ENCODE measurements at places on chromosomes 16 and 17. TPM values are rescaled to one million over a fixed set of nuclear protein-coding genes. Genes with fewer than 3 reads are reported as not detected.

Gene PPP1R27
- total RNA-seq = not detected

Gene NLRC3
- 4.4 TPM for total RNA-seq

Gene TBC1D3I
- not detected for total RNA-seq

Gene ULK2
- 22.7 TPM for total RNA-seq

Gene STAT3
- 267 TPM for total RNA-seq

Gene KCNJ2
- total RNA-seq = 6.7 TPM

Gene RAI1
- 41.6 TPM for total RNA-seq

Gene MT1F
- total RNA-seq = 30.9 TPM

Gene AXIN2
- total RNA-seq = 127 TPM

Gene PGP
- total RNA-seq = 3.8 TPM

Gene MYOCD
- total RNA-seq = 5.2 TPM

DNA sequence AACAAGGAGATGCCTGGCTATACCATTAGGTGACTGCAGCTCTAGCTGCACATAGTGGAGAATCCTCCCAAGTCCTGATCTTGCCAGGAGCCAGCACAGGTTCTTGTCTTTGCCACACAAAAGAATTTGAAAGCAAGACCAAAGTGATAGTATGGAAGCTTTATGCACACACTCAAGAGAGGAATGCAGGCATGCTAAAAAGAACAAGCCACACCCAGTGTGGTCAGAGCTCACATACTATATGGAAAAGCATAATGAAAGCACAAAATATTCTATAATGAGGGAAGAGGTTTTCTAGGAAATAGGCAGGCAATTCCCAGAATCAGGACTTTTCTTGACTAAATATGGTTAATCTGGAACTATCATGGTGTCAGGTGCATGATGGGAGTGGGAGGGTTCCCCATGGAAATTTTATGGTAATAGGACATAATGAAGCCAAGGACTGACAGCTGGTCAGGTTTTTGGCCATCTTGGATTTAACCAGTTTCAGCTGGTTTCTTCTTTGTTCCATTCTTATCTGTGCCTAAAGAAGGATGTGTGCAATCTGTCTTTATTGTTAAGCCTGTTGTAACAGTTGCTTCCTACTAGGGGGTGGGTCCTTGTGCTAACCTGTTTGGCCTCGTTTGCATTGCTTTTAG, 171.6 kb downstream of the ZNF18 start:
- H3K27me3 ChIP-seq = no peaks in the 10 kb centered on the region
- H3K4me1 ChIP-seq = no peaks in the 10 kb centered on the region
- no peak for DNase-seq
- no peak overlapping the region for H3K27ac ChIP-seq

- H3K4me3 ChIP-seq = no peak overlapping the region
- no peaks in the 10 kb centered on the region for H3K36me3 ChIP-seq
- H3K27me3 ChIP-seq = no peaks in the 10 kb centered on the region
- H3K27ac ChIP-seq = no peak overlapping the region
- no peak for DNase-seq
Observed at GRCh38 chr17:74515941-74516340, 15.3 kb downstream of the CD300LB start.

GRCh38 chr17:48612854-48613691, 2.0 kb downstream of the HOXB8 start:
- peaks cover 79% of the 10 kb centered on the region for H3K27me3 ChIP-seq
- peak; percentile 72 for DNase-seq
- H3K4me3 ChIP-seq = no peak overlapping the region
- H3K36me3 ChIP-seq = no peaks in the 10 kb centered on the region
- H3K4me1 ChIP-seq = no peaks in the 10 kb centered on the region
- H3K27ac ChIP-seq = no peak overlapping the region

DNA sequence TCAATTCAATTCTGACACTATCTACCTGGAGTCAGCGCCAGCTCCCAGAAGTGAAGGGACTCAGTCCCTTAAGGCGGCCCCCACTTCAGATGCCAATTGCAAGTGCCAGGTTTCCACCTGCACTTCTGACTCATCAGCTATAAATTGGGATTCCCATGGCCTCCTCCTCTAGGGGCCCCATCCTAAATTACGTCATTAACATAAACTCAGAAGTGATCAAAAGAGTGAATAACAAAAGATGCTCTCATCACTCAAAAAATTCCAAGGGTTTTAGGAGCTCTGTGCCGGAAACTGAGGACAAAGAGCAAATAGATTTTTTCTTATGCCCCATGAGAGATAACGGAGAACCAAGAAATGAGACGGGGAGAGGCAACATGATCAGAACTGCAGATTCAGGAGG, 148.6 kb upstream of the IRX6 start:
- H3K27me3 ChIP-seq = no peaks in the 10 kb centered on the region
- H3K27ac ChIP-seq = no peak overlapping the region
- H3K4me1 ChIP-seq = no peaks in the 10 kb centered on the region
- H3K36me3 ChIP-seq = no peaks in the 10 kb centered on the region
- no peak for DNase-seq
- H3K4me3 ChIP-seq = no peak overlapping the region

DNA sequence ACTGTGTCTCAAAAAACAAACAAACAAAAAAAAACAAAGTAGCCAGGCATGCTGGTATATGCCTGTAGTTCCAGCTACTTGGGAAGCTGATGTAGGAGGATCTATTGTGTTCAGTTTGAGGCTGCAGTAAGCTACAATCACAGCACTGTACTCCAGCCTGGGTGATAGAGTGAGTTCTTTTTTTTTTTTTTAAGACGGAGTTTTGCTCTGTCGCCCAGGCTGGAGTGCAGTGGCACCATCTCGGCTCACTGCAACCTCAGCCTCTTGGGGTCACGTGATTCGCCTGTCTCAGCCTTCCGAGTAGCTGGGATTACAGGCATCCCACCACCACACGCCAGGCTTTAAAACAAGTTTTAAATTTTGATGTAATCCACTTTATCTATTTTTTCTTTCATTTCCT, 80.2 kb upstream of the STAC2 start:
- no peak for DNase-seq
- H3K27me3 ChIP-seq = no peaks in the 10 kb centered on the region
- H3K36me3 ChIP-seq = peaks cover 5% of the 10 kb centered on the region
- H3K4me3 ChIP-seq = no peak overlapping the region
- H3K27ac ChIP-seq = no peak overlapping the region

GRCh38 chr16:291539-291938, 8.6 kb downstream of the PDIA2 start:
- H3K27me3 ChIP-seq = no peaks in the 10 kb centered on the region
- H3K4me1 ChIP-seq = no peaks in the 10 kb centered on the region
- no peak overlapping the region for H3K27ac ChIP-seq
- no peak overlapping the region for H3K4me3 ChIP-seq

- H3K4me1 ChIP-seq = no peaks in the 10 kb centered on the region
- DNase-seq = no peak
- no peaks in the 10 kb centered on the region for H3K36me3 ChIP-seq
- no peaks in the 10 kb centered on the region for H3K27me3 ChIP-seq
- no peak overlapping the region for H3K4me3 ChIP-seq
Observed at GRCh38 chr16:88966986-88967829, 9.8 kb downstream of the CBFA2T3 start.

DNA sequence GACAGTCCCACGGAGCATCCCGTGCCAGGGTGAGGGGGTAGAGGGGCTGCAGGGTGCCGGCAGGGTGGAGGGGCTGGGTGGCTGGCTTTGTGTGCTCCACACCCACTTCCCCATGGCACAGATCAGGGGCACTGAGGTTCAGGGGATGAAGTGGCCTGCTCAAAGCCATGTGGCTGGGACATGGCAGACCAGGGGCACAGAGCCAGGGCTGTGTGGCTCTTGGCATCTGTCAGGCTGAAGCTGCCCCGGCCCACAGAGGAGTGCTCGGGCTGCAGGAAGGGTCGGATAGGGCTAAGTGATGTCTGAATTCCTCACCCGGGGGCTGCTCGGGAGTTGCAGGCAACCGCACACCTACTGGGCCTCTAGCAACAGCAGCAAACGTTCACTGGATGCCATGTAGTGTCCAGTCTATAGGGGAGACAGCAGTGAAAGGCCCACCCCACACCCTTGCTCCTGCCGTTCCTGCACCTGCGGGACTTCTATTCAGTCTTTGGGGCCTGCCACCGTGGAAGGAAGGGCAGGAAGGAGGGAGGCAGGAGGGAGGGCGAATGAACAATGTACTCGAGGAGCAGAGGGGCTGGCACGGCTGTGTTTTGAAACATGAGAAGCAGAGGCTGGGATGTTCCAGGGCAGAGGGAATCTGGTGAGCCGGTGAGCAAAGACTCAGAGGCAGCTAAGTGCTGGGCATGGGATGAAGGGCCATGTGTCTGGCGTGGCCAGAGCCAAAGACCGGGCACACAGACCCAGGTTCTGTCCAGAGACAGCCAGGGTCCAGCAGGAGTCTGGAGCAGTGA, 15.1 kb downstream of the SLC5A10 start:
- peak; percentile 66 for DNase-seq
- peaks cover 20% of the 10 kb centered on the region for H3K4me1 ChIP-seq
- H3K4me3 ChIP-seq = no peak overlapping the region
- H3K36me3 ChIP-seq = peaks cover 8% of the 10 kb centered on the region
- no peaks in the 10 kb centered on the region for H3K27me3 ChIP-seq
- H3K27ac ChIP-seq = no peak overlapping the region

- no peak overlapping the region for H3K27ac ChIP-seq
- no peak overlapping the region for H3K4me3 ChIP-seq
- no peaks in the 10 kb centered on the region for H3K27me3 ChIP-seq
- no peaks in the 10 kb centered on the region for H3K36me3 ChIP-seq
Observed at GRCh38 chr17:57422574-57423164, 166.3 kb downstream of the MSI2 start.

GRCh38 chr16:66373667-66374066, 7.2 kb downstream of the CDH5 start:
- no peaks in the 10 kb centered on the region for H3K27me3 ChIP-seq
- H3K27ac ChIP-seq = no peak overlapping the region
- no peak overlapping the region for H3K4me3 ChIP-seq
- H3K36me3 ChIP-seq = no peaks in the 10 kb centered on the region
- peaks cover 9% of the 10 kb centered on the region for H3K4me1 ChIP-seq

DNA sequence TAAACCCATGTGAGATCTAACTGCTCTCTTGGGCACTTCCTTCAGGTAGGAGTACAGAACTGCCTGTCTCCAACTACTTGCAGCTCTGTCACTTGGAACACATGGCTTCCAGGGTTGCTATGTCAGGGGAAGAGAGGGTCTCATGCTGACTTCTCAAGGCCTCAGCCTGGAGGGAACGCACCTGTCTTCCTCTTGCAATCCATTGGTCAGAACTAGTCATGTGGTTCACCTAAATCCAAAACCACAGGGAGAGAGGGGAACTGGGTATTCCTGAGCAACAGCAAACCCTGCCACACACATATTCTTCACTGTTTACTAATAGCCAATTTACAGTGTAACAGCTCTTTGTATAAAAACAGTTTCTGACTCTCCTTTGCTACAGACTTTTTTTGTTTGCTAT, 206.1 kb downstream of the KCNJ2 start:
- no peaks in the 10 kb centered on the region for H3K4me1 ChIP-seq
- no peaks in the 10 kb centered on the region for H3K36me3 ChIP-seq
- H3K4me3 ChIP-seq = no peak overlapping the region

- DNase-seq = no peak
- no peaks in the 10 kb centered on the region for H3K27me3 ChIP-seq
- H3K4me3 ChIP-seq = no peak overlapping the region
- no peak overlapping the region for H3K27ac ChIP-seq
- no peaks in the 10 kb centered on the region for H3K36me3 ChIP-seq
Observed at GRCh38 chr16:76668207-76668725, 391.1 kb downstream of the CNTNAP4 start.

- no peaks in the 10 kb centered on the region for H3K27me3 ChIP-seq
- no peaks in the 10 kb centered on the region for H3K36me3 ChIP-seq
- H3K27ac ChIP-seq = no peak overlapping the region
- H3K4me1 ChIP-seq = no peaks in the 10 kb centered on the region
Observed at GRCh38 chr16:65494609-65495008, 372.7 kb upstream of the CDH11 start.

DNA sequence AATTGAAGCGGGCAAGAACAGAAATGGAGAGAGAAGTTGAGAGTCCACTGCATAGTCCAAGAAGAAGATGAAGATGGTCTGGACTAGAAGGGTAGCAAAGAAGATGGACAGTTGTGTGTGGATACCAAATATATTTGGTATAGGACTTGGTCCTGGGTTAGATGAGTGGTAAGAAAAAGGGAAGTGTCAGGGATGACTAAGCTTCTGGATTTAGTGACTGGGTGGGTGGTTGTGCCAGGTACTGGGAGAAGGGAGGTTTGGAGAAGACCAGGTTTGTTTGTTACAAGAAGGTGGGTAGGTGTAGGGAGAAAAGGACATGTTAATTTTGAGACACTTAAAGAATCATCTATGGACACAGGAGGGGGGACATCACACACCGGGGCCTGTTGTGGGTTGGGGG, 5.4 kb downstream of the VMP1 start:
- H3K4me3 ChIP-seq = no peak overlapping the region
- H3K36me3 ChIP-seq = no peaks in the 10 kb centered on the region
- H3K4me1 ChIP-seq = no peaks in the 10 kb centered on the region

DNA sequence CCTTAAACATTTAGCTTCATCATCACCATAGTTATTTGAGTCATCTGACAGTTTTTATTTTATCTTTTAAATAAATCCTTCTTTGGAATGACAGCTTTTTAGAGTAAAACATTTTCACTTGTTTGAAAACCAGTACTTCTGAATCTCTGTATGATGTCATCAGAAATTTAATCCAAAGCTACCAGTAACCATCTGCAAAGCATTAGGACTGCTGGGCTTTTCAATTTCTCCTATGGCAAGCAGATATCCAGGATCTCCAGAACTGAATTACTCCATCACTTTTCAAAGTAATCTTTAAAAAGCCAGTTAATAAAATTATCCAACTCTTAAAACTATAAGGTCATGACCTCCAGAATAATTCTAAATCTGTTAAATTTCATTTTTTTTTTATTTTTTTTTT, 51.5 kb downstream of the CHCT1 start:
- H3K27me3 ChIP-seq = no peaks in the 10 kb centered on the region
- peaks cover 23% of the 10 kb centered on the region for H3K36me3 ChIP-seq
- peaks cover 2% of the 10 kb centered on the region for H3K4me1 ChIP-seq
- H3K27ac ChIP-seq = no peak overlapping the region

- DNase-seq = peak; percentile 28
- no peaks in the 10 kb centered on the region for H3K27me3 ChIP-seq
- no peaks in the 10 kb centered on the region for H3K4me1 ChIP-seq
- no peak overlapping the region for H3K27ac ChIP-seq
- no peaks in the 10 kb centered on the region for H3K36me3 ChIP-seq
Observed at GRCh38 chr16:12392585-12393091, 411.0 kb downstream of the CPPED1 start.

GRCh38 chr17:39235555-39236449, 10.1 kb upstream of the STAC2 start:
- H3K4me1 ChIP-seq = peaks cover 16% of the 10 kb centered on the region
- H3K4me3 ChIP-seq = no peak overlapping the region
- no peaks in the 10 kb centered on the region for H3K27me3 ChIP-seq

GRCh38 chr16:7653746-7654461, 321.3 kb downstream of the RBFOX1 start:
- H3K4me3 ChIP-seq = no peak overlapping the region
- no peaks in the 10 kb centered on the region for H3K36me3 ChIP-seq
- no peak overlapping the region for H3K27ac ChIP-seq

DNA sequence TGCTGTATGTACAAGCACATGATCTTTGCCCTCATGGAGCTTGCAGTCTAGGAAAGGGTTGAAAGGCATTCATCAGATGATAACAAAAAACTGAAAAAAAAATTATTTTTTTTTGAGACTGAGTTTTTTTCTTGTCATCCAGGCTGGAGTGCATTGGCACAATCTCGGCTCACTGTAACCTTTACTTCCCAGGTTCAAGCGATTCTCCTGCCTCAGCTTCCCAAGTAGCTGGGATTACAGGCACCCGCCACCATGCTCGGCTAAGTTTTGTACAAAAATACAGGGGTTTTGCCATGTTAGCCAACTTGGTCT, 38.7 kb upstream of the BCAS3 start:
- H3K27ac ChIP-seq = no peak overlapping the region
- no peak for DNase-seq
- H3K4me1 ChIP-seq = no peaks in the 10 kb centered on the region
- H3K27me3 ChIP-seq = no peaks in the 10 kb centered on the region
- no peak overlapping the region for H3K4me3 ChIP-seq
- H3K36me3 ChIP-seq = peaks cover 22% of the 10 kb centered on the region

All from lung (tissue), 17 donors.